ENCODE measurements at places on chromosomes 7 and 10. TPM values are rescaled to one million over a fixed set of nuclear protein-coding genes. Genes with fewer than 3 reads are reported as not detected.

Gene SAP25
- 8.1 TPM for total RNA-seq

Gene LMTK2
- 32.3 TPM for total RNA-seq

GRCh38 chr10:132292287-132293200 is 15.2 kb downstream of the STK32C start:
- no peak for DNase-seq

Gene ACSM6
- total RNA-seq: not detected

- no peak for DNase-seq
Observed at GRCh38 chr7:148763622-148764021, 64.9 kb downstream of the CUL1 start.
